ENCODE measurements at places on chromosomes 6 and 20.
A peak's percentile ranks its signal among the peaks of the same experiment; 100 is the strongest.

DNA sequence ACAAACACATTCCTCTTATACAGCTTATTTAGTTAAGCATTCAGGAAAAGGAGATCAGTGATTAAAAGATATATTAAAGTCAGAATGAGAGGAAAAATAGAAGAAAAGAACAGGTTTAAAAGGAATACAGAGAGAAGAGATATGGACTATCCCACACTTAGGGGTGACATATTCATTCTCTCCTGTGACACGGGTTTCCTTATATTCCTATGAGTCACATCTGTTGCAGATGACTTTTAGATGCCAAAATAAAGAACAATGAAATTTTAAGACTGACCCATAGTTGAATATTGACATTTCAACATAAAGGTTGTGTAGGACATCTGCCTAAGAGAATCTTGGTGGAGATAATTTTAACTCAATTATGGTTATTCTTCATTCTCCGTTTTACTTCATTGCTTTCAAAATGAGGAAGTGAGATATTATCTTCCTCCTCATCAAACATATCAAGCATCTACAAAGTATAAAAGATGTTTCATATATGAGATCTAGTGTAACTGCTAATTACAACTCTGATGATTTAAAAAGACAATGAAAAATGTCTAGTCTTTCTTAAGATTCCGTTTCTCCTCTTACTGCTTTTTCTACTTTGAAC lies 1336.7 kb upstream of the CITED2 start:
- DNase-seq = no peak

DNA sequence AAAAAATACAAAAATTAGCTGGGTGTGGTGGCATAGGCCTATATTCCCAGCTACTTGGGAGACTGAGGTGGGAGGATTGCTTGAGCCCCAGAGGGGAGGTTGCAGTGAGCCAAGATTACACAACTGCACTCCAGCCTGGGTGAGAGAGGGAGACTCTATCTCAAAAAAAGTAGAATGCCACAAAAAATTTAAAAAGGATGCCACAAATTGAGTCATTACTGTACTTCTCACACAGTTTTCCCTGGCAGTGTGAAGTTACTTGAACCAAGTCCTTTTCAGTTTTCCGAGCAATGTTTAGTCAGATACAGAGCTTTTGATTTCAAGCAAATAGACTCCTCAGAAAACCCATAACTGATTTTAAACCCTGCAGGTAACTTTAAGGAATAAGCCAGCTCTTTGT lies 53.3 kb downstream of the TNFRSF21 start:
- no peak for DNase-seq

DNA sequence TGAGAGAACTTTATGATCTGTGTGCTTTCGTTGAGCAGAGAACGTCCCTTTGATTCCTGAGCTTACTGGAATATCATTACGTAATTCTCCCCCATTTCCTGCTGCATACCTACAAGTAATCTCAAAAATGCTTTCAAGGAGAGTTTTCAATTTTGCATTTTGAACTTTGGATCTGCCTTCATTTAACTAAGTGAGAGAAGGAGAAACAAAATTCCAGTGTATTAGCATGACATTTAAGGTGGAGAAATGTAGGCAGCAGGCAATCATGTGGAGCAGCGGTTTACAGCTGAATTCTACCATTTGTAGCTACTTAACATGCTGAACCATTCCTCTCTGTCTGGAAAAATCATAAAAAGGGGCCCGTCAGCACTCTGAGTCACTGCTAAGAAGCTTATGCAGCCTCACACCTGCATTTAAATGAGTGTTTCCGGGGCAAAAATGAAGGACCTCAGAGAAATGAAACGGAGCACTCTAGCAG lies 451.5 kb downstream of the PLCB1 start:
- DNase-seq = no peak

DNA sequence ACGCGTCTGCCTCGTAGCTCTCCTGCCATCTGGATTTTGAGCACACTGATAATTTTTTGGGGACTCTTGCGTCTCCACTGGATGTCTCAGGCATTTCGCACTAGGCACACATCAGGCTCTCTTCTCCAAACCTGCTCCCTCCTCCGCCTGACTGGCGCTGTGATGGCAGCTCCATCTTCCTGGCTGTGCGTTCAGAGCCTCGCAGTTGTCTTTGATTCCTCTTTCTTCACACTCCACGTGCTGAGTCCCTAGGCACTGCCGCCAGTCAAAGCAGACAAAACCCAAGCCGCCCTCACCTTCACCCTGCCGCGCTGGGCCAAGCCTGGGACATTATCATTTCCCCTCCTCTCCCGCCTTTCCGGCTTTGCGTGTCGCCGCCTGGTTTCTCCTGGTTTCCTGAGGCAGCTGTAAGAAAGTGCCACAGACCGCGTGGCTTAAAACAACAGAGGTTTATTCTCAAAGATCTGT lies 778 bp downstream of the PSMG4 start:
- peak; percentile 19 for DNase-seq

DNA sequence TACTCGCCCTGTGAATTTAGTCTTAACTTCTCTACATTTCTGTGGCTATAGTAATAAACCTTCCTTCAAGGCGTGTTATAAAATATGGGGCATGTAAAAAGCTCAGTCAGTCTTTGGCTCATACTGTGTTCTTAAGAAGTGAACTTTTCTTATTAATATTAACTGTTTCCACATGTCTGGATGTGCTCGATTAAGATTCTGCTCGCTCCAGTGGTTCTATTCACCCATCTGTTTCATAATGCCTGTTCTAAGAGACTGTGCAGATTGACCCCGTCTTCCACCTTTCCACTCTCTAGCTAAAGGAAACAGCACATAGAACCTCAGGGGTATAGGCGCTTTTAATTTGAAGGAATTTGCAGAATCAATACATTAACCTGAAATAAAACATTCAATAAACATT lies 99.9 kb downstream of the L3MBTL3 start:
- no peak for DNase-seq

GRCh38 chr6:78436335-78436734 lies 431.0 kb upstream of the IRAK1BP1 start:
- DNase-seq = no peak

DNA sequence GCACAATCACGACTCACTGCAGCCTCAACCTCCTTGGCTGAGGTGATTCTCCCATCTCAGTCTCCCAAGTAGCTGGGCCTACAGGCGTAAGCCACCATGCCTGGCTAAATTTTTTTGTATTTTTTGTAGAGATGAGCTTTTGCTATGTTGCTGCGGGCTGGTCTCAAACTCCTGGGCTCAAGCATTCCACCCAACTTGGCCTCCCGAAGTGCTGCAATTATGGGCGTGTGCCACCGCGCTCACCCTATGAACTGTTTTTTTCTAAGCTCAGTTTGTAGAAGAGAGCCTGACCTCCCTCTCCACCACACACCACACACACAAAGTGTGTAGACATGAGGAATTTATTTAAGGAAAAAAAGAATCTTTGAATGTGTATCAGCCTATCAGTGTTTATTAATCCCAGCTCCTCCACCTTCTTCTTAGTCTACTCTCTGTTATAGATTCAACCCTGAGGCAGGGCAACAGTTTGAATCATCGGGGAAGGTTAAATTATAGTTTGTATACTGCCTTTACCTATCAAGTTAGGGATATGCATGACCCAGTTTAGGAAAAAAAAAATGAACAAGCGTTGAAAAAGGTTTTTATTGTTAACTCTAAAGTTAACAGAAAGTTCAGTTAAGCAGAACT lies 74.1 kb downstream of the PLEKHG1 start:
- no peak for DNase-seq

- DNase-seq = peak; percentile 77
These were observed 79.2 kb upstream of the BACH2 start for GRCh38 chr6:90375681-90376439.

- no peak for DNase-seq
These were observed 27.2 kb downstream of the IL22RA2 start for GRCh38 chr6:137146206-137146605.

DNA sequence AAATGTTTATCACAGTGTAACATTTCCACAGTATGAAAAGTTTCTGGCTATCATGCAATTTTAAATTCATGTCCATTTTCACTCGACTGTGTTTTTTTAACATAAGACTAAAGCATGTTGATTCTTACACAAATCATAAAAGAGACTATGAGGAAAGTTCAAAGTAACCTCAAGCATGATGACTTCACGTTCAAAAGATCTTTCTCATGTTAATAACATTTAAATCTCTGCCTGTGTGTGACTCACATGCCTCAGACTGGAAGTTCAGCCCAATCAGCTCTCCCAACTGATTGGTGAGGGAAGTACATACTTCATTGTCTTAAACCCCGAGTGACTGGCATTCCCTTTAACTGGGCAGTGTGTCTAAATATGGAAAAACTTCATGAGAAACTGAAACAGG lies 37.4 kb downstream of the ATXN1 start:
- no peak for DNase-seq

DNA sequence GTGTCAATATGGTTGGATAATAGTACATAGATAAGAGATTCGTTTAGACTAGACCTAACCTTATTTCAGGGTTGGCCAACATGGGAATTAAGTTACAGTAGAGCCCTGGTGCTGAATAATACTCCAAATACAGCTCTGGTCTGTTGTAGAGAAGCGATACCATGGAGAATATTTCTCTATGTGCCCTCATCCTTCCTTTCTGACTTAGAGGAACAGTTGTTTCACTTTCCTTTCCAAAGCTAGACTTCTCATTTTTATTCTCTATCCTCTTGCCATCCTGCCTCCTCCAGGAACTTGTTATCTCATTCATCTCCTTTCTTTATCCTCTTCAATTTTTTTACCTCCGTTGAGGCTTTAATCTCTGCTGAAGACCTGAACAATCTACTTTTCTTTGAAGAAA lies 68.9 kb downstream of the EDN1 start:
- DNase-seq = no peak

GRCh38 chr20:57092112-57092899 lies 174.1 kb downstream of the BMP7 start:
- peak; percentile 27 for DNase-seq

GRCh38 chr20:57596998-57597939 lies 23.0 kb downstream of the ZBP1 start:
- peak; percentile 73 for DNase-seq

DNA sequence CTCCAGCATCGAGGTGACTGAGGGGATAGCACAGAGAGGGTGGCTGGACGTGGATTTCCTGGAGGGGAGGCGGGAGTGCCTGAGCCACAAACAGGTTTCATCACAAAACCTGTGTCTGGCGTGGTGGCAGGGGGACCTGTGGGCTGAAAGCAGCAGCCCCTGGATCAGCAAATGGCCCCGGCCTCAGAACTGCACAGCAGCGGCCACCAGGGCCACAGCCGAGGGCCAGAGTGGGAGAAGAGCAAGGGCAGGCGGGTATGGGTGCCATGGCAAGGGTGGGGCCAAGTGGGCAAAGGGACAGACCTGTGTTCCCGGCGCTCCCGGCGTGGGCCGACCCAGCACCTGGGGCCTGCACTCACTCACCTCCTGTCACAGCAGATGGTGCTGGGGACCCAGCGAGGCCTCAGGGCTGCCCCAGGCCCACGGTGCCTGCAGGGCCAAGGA lies 19.0 kb downstream of the NTSR1 start:
- no peak for DNase-seq

DNA sequence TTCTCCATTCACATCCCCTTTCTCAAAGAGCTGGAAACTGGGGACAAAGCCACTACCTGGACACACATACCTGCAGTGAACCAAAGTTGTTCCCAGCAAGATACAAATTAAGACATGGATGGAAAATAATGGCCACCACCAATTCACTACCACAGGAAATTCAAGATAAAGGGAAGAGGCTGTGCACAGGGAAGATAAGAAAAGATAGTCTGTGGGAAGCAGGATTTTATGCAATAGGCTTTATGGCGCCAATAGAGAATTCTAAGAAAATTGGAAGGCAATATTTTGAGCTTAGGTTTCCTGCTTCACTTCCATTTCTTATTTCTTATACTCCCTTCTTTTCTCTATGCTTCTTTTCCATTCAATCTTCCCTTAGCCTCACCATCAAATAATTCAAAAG lies 9.9 kb downstream of the GPX6 start:
- DNase-seq = no peak

GRCh38 chr6:93293872-93294271 lies 125.5 kb downstream of the EPHA7 start:
- no peak for DNase-seq

GRCh38 chr20:36091561-36092397 lies 62.8 kb upstream of the EPB41L1 start:
- DNase-seq = no peak

- DNase-seq = peak; percentile 27
These were observed 188.6 kb downstream of the ZDHHC14 start for GRCh38 chr6:157569543-157569942.

DNA sequence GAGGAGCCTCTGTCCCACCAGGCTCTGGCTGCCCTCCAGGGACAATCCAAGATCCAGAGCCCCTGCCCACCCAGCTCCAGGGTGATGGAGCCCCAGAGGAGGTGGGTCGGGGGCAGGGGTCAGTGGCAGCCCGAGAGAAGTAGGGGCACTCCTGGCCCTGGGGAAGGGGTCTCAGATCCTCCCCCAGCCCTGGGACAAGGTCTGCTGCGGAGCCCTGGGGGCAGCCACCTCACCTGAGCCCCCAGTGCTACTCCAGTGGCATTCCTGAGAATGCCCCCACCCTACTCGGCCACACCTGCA lies 2.7 kb upstream of the LAMA5 start:
- no peak for DNase-seq

GRCh38 chr6:88013015-88013414 lies 34.6 kb upstream of the SPACA1 start:
- DNase-seq = no peak

Measured in CD4-positive, alpha-beta T cell treated with Interleukin-1 beta for 1 hour (primary cell).